ENCODE measurements at places on chromosomes 5 and 9.

DNA sequence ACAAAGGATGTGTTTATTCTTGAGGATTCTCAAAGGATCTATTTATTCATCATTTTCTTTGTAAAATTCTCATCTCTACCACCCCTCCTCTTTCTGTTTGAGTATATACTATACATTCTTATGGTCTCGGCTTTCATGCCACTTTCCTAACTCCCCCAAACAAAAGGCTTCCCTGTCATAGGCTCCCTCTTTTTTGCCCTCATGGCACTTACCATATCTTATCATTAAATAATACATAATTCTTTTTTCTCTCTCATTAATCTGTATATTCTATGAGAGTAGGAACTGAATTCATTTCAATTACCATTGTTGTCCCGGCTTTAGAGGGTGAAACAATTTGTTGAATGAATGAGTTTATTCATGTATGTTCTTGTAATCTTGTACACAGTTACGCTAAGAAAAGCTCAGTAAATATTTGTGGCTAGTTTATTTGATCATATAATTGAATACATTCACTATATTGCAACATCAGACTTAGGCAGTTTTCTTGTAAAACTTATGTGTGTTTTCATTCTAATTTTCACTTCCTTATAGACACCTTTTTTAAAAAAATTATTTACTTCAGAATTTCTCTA is 254.6 kb downstream of the EDIL3 start:
- DNase-seq = no peak

DNA sequence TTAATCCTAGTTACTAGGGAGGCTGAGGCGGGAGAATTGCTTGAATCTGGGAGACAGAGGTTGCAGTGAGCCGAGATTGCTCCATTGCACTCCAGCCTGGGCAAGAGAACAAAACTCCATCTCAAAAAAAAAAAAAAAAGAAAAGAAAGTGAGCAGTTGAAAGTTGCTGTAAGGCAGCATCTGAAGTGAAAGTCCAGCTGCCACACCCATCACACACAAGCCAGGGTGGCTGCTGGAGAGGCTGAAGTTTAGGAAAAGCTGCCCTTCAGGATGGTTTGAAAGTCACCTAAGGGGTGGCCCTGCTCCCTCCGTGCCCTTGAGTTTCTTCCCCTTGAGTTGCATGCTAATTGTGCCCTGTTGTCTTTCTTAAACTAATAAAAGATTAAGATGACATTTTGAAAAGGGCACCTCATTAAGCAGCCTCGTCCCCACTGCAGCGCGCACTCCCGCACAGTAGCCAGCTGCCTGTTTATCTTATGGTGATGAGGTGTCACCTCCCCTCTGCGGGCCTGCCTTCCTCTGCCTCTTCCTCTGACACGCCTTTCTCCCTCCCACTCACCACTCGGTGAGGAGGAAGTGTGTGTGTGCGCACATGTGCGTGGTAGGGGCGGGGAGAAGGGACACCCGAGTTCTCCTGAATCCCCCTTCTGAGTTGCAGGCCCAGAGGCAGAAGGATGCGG is 104.2 kb upstream of the PANK3 start:
- no peak for DNase-seq

- no peak for DNase-seq
Measured at GRCh38 chr5:107980923-107981692, 310.4 kb upstream of the EFNA5 start.

DNA sequence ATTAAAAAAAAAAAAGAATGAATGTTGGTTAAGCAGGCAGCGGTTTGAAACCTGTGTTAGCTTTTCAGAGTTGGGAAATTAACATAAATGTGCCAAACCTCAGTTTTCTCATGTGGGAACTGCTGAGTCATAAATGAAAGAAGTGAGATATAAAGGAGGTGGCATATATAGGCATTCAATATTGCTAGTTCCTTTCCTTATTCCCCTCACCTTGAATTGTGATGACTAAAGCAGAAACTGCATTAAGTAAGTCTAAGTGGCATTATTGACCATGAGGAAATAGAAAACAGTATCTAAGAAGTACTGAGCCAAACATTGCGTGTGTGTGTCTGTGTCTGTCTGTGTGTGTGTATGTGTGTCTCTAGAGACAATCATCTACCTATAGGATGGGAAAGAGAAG is 691.2 kb downstream of the TLR4 start:
- no peak for DNase-seq

- DNase-seq = no peak
Measured at GRCh38 chr5:79936002-79936645, 54.9 kb downstream of the MTX3 start.

DNA sequence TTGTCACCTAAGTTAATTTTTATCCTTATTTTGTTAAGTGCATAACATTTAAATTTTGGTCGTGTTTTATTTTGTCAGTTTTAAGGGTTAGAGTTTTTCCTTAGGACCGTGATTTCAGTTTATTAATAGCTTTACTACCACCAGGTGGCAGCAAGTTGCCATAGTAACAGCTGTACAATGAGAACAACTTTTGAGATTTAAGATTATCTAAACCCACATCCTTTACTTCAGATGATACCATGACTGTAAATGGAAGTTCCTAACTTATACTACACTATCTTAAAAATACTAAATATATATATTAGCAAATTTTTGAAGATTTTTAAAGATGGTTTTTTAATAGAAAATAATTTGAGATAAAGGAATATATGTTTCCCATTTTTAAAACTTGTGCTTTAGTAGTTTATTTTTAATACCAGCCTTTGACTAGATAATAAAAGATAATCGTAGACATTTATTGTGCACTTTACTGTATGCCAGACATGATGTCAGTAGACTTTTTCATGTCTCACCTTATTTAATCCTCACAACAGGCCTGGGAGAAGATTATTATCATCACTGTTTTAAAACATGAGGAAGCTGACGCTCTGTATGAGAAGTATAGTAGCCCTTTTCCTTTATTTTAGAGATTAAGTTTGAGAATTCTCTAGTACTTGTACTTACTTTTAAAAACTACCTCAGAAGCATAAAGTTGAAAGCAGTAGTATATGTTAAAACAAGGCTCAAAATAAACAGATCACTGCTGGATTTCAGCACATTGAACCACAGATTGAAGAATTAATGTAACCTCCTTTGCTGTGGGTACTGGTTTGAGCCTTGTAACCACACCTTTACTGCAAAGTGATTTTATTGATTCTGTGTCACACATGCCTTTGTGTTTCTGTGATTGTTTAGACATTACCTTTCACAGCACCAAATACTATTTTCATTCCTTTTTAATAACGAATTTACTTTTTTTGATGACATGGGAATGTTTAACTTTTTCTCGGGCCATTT is 27.5 kb downstream of the SREK1 start:
- no peak for DNase-seq

DNA sequence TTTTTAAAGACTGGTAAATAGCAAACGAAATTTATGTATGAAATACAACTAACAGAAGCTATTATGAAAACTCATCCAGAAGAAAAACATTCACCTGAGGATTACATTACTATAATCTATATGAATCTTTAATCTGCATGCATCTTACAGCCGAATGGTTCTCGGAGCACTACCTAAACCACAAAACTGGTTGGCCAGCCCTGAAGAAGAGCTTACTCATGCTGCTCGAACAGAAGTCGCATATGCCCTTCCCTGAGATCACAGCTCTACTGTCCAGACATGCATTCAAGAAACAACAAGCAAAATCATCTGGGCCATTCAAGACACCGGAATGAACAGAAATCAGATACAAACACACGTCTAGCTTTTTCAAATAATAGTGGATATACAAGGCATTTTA is 931.0 kb upstream of the DMAC1 start:
- no peak for DNase-seq

DNA sequence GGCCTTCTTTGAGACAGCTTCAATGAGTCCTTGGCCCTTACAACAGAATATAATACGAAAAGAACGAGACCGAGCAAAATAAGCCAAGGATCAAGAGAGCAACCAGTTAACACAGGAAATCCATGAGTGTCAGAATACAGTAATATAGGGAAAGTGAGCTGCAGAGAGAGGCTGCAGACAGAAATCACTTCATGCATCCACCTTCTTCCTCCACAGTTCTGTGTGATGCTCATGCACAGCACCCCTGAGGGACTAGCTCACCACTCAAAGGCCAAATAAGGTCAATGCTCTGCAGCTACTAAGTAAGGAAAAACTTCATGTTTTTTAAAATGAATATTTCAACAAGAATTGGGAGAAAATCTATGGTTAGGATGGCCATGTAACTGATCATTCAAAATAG is 257.1 kb downstream of the MCTP1 start:
- no peak for DNase-seq

- DNase-seq = no peak
Measured at GRCh38 chr9:77909306-77909705, 122.3 kb downstream of the GNAQ start.

DNA sequence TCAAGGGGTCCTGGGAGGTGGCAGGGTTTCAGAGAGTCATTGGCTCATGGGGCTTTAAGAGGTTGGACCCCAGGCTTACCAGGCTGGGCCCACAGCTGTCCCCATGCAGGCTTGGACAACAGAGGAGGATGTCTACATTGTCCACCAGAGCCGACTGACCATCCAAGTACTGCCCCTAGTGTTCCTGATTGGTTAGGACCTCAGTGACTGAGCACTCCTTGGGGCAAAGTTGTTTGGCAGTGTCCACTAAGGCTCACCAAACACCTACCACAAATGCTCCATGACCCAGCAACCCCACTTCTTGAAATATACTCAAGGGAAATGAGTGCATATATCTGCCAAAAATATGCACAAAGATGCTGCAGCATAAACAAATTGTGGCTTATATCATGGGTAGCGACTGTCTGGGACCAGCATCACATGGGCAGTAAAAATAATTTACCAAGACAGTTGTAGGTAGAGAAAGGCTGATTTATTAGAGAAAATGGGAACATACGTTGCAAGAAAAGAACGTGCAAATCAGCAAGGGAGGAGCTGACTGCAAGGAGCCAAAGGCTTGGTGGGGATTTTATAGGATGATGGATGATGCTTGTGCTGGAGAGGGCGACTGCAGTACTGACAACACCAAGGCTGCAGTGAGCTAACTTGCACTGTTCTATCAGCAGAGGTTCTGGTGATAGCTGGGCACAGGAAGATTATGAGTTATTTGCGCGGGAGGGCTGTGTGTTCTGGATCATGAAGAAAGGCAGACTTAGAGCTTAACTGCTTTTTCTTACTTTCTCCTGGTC is 265.2 kb downstream of the GADD45G start:
- no peak for DNase-seq

DNA sequence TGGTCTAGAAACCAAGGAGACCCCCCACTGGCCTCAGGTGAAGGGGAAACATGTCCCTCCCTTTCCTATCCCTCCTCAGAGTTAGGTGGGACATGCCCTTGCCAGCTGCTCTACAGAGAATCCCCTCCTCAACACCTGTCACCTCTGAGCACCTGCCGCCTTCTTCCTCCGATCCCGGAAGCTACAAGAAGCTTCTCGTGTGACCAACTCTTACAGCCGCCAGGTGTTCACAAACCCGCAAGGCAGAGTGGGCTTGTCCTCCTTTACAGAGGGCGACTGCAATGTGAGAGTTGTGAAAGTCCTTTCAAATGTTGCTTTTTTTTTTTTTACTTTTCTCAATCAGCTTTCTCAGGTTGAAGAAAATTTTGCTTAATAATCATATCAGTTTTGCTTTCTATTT is 3.7 kb upstream of the ICE1 start:
- DNase-seq = peak; percentile 87

DNA sequence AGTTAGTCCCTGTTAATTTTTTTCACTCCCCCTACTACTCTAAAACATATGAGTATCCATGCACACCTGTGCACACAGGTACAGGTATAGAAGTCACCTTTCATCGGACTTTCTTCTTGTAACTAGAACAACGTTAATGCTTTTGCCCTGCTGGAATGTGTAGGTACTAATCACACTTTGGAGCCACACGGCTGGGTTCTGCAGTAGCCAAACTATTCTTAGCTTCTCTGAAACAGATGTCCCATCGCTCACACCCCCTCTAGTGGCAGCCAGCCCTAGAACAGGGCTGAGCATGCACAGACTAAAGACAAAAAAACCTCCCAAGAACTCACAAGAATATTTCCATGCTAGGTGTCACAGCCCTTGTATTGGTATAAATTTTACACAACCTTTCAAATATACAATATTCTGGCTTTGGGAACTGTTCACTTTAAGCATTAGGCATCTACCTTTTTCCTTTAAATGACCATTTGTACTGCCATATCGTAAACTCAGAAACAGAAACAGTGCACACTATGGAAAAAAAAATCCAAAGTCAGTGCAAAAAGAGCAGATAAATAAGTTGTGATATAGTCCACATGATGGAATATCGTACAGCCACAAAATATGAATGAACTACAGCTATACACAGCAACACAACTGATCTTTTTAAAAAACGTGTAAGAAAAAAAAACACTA is 64.0 kb downstream of the RETREG1 start:
- DNase-seq = peak; percentile 30

GRCh38 chr5:88644676-88645075 is 238.3 kb downstream of the MEF2C start:
- no peak for DNase-seq

DNA sequence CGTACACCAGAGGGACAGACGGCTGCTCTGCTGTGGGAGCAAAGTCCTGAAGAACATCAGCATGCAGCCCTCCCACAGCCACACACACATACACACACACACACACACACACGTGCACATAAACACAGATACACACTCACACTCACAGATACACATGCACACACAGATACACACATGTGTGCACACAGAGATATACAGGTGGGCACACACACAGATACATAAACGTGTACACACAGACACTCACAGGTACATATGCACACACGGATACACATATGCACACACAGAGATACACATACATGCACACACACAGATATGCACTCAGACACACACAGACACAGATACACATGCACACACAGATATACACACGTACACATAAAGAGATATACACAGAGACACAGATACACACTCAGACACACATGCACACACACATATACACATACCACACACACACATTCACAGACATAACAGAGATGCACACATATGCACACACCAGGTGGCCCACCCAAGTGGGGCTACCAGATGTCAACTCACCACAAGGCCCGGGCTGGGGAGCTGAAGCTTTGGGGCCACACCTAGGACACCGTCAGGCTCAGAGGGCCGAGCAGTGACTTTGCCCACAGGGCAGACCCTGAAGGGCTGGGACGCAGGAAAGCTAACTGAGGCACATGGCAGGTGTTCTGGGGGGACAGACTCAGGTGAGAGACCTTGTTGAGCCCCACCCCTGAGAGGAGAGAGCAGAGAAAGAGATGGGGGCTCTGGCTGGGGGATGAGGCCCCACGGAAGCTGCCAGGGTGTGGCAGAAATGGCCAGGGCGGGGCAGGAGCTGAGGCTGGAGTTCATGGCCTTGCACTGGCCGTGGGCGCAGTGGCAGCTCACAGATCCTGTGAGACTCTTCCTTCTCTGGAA is 148.6 kb upstream of the PPP1R26 start:
- DNase-seq = no peak

GRCh38 chr5:71839096-71839884 is 120.2 kb downstream of the CARTPT start:
- DNase-seq = no peak

GRCh38 chr9:134566196-134566847 is 75.3 kb upstream of the COL5A1 start:
- no peak for DNase-seq

- no peak for DNase-seq
Measured at GRCh38 chr9:21056931-21057330, 20.8 kb downstream of the IFNB1 start.

- DNase-seq = no peak
Measured at GRCh38 chr5:133819977-133820471, 148.4 kb downstream of the C5orf15 start.

All from NCI-H1105 treated with DMSO at 0.1 percent for 48 hours (cell line).